NCI-H187 treated with DMSO at 0.1 percent for 48 hours (cell line): ENCODE measurements at places on chromosomes 16 and 17.

- no peak for DNase-seq
Observed at GRCh38 chr17:41730479-41730878, 4.0 kb downstream of the HAP1 start.

GRCh38 chr16:15856901-15857698 lies at the start of gene MYH11:
Gene MYH11, minus strand, starts transcription at chr16:15857028. Its CDS starts 18,776 bp downstream, at chr16:15838252.
- DNase-seq: no peak

DNA sequence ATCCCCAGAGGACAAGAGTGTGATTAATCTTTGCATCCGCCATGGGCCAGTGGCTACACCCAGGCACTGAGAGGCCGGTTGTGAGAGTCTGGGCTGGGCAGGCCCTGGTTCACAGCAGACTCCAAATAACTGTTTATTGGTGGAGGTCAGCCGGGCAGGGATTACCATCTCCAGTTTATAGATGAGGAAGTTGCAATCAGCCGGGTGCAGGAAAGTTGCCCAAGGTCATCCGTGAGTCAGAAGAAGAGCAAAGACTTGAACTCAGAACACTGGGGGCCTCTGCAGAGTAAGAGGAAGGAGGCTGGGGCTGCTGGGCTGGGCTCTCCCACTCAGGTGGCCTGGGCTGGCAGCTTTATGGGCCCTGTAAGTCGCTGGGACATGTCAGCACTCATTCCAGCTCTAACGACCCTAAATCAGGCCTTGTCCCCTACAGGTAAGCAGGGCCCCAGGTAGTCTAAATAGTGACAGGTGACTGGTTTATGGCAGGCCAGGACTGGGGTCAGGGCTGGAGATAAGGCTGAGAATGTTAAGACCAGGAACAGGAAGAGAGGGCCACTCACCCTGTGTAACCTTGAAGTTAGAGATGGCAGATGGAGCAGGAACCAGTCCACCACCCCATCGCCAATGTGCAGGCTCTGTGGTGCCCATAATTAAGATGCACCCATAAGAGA lies 2.1 kb upstream of the CA4 start:
- DNase-seq: no peak

DNA sequence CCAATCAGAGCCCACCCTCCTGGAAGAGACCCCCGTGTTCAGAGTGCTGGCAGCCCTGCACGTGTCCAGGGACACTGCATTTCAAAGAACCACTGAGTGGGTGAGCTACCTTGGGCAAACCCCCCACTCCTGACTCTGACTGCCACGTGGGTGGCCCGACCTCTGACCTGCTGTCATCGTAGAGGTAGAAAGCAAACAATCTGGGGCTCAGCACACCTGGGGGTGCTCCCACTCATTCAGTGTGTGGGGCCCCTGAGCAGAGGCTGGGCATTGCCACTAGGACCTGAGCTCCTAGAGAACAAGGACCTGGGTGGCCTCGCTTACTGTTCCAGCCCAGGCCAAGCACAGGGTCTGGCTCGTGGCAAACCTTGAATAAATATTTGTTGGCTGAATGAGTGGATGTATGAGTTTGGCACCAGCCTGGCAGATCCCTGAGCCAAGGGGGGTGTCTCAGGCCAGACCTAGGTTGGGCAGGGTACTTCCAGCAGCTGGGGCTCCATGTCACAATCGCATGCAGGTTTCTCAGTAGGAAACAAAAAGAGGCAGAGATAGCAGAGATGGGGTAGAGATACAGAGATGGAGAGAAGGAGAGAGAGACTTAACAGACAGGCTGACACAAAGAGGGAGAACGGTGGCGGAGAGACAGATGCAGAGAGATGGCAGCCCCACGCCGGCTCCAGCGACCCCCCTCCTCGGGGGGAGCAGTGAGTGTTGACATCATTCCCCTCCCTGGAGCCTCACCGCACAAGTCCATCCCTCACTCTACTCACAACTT lies 5.4 kb upstream of the DRC7 start:
- no peak for DNase-seq

GRCh38 chr17:51805185-51805584 lies 353.3 kb downstream of the CA10 start:
- DNase-seq: no peak

DNA sequence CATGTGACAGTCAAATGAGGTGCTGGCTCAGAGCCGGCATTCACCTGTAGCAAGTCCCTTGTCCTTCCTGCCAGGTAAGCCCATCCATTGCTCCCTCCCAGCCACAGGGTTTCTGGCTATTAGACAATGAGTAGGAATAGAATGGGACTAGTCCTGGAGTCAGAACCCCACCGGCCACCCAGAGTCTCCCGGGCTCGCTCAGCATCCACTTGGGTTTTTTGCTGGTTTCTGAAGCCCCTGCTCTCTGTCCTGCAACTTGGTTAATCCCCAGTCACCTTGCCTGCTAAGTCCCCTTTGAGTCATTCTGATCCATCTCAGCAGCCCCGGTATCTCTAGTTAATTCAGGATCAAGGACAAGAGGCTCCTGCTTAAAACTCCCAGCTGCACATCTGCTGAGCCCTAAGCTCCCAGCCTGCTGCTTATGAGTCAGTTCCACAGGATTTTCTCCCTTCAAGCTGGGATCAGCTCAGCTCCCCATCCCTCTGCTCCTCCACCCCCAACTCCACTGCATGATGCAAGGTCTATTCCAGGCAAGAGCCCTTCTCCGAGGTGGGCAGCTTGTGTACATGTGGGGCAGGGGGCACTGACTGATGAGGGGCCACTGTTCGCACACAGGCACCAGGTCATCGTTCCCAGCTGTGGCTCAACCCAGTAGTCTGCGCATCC lies 19.9 kb upstream of the MRPS23 start:
- no peak for DNase-seq

- no peak for DNase-seq
Observed at GRCh38 chr16:9012848-9013507, 49.3 kb upstream of the USP7 start.

DNA sequence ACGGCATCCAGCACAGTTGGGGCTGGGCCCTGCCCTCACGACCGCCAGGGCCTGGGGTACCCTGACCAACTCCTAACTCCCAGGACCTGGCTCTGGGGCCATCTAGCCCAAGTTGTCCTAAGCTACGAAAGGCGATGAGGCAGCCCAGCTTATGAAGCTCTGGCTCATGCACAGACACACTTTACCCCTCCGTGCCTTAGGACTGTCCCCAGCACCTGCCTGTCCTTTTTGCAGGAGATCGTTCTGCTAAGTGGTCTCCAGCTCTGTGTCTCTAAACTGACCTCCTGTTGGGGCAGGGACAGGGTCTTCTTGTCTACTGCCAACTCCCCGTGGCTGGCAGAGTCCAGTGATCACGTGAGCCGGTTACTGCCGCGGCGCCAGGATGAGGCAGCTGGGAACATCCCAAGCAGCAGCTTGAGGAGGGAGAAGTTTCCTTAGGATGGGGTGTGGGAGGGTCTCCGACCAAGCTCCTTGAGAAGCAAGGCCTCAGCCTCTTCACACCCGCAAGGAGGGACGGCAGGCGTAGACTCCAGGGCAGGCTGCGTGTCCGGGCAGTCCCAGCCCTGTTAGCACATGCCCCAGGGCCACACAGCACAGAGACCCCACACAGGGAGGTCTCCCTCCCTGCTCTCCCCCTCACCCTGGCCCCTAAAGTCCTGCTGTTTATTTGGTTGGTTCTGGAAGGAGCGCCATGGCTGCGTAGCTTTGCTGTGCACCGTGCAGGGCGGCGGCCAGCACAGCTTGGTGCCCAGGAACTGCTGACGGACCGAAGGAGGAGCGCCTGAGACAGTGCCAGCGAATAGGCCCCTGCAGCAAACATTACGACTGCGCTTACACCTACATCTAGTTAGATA lies 16.4 kb upstream of the METRNL start:
- DNase-seq: no peak

- DNase-seq: no peak
Observed at GRCh38 chr17:10036511-10037061, 131.5 kb upstream of the RCVRN start.

- no peak for DNase-seq
Observed at GRCh38 chr16:50088302-50088701, 22.5 kb downstream of the HEATR3 start.

DNA sequence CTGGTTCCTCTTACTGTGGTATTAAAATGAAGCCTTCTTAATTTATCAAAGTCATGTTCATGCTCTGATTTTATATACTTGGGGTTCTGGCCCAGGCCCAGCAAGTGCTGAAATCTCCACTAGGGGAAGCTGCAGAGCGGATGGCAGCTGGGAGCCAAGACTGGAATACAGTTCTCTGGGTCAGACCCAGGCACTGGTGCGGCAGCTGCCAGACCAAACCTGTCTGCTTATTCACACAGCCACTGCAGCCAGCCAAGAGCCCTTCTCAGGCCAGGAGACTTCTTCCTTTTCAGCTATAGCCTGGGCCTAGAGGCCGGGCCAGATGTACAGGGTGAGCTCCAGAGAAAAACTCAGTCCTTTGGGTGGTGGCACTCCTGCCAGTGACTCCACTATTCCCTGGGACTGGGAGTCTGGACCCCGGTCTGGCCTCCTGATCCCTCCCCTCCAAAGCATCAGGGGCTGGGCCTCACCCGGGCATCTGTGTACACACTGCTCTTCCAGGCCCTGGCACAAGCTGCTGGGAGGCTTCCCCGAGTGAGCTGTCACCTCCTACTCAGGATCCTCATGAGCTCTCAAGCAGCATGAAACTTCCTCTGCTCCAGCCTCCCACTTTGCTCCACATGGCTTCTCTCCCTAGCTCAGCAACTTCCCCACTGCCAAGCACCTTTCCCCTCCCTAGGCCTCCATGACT lies 24.4 kb downstream of the ATP6V0D1 start:
- DNase-seq: no peak

GRCh38 chr17:78138204-78139060 lies 7.8 kb upstream of the C17orf99 start:
- DNase-seq: no peak

GRCh38 chr16:54090602-54091001 lies 196.0 kb downstream of the IRX3 start:
- DNase-seq: no peak

GRCh38 chr17:64099543-64099942 lies 30.4 kb downstream of the ERN1 start:
- no peak for DNase-seq

- no peak for DNase-seq
Observed at GRCh38 chr16:84278968-84279367, 15.7 kb upstream of the WFDC1 start.

DNA sequence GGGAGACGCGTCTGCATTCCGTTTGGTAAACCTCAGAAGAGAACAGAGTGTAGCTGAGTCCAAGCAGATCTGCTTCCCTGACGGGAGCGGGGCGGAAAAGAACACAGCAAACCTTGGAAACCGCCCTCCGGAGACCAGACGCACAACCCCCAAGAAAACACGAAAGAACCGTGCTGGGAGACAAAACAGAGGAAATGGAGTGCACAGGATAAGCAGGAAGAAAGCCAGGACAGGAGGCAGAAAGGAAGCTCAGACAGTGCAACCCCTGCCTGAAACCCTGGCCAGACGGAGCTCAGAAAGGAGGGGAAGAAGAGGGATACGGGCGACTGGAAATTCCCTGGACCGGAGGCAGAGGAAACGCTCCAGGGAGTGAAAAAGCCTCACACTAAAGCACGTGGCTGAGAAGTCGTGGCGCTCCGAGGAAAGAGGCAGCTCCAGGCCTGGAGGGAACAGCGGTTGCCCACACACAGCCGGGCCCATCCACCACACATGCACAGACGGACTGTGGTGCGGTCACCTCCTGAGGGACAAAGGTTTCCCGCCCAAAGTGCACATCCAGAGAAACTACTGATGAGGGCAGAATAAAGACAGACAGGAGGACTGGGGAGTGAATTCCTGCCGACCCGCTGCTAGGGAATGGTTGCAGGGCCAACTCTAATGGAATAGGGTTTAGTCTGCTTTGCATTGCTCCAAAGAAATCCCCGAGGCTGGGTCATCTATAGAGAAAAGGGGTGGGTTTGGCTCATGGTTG lies 10.2 kb downstream of the DPEP1 start:
- no peak for DNase-seq

- no peak for DNase-seq
Observed at GRCh38 chr16:9031107-9031506, 60.3 kb upstream of the HAPSTR1 start.

DNA sequence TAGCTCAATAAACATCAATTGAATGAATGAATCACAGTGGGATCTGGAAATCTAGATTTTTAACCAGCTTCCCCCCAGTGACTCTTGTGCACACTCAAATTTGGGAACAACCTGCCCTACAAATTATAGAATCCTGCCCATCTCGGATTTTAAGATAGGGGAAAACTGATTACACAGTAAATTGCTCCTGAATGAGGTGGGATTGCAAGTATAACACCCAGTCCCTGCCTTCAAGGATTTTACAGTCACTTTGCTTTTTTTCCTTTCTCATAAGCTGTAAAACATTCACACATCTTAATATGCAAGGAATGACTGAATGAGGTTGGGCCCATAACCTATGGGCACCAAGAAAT lies 48.5 kb downstream of the TEKT5 start:
- no peak for DNase-seq

- DNase-seq: no peak
Observed at GRCh38 chr16:14028202-14028601, 42.9 kb upstream of the MRTFB start.

DNA sequence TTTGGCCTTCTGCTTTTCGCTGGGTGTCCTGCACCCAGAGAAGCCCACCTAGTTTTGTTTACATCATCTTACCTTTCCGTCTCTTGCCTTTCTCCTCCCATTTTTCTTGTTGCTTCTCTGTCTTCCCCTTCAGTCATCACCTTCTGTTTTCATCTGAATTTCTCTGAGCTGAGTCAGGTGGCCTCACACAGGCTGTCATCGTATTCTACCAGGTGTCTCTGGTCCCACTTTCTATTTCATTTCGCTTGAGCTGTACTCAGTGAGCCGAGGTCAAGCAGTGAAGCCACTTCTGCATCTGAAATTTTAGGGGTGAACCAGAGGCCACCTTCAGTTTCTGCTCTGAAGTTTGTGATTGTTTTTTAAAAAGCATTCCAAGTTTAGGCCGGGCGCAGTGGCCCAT lies 9.7 kb downstream of the CRAMP1 start:
- no peak for DNase-seq

GRCh38 chr17:42018988-42019387 lies 902 bp upstream of the NKIRAS2 start:
- DNase-seq: no peak
